ENCODE measurements at places on chromosomes 3 and 15. TPM values are rescaled to one million over a fixed set of nuclear protein-coding genes. Genes with fewer than 3 reads are reported as not detected.

Gene SERINC4
- 0.14 TPM for polyA plus RNA-seq

DNA sequence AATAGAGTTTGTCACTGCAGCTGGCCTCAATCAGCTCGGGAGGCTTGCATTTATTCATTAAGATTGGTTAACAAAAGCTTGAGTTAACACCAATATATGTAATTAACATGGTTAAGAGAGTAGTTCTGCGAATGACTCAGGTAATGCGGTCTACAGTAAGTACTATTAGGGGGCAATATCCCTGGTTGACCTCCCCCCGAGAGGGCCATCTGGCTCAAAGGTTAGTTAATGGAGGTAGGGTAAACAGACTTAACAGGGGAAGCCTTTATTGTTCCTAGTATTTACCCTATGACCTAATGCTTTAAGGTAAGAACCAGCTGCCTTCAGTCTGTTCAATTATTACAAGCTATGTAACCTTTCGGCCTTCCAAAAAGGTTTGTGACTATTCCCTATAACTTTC, 403.3 kb upstream of the SGO1 start:
- no peak for DNase-seq

GRCh38 chr3:60277361-60277800, 973.9 kb downstream of the FHIT start:
- DNase-seq = no peak

DNA sequence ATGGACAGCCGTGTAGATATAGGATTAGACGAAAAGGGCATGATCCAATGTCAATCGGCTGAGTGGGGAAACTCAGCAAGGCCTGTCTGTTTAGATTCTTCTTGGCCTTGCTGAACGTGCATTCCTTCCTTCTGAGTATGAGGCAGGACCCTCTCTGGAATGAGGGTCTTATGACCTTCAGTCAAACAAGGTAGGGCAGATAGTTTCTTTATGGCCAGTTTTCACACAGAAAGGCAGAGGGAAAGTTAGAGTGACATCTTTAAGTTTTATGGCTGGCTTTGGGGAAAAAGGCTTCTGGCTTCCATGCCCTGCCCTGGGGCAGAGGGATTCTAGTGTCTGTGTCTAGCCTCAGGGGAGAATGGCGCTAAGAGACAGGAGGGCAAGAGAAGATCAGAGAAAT, 29.7 kb downstream of the ARNT2 start:
- no peak for DNase-seq

DNA sequence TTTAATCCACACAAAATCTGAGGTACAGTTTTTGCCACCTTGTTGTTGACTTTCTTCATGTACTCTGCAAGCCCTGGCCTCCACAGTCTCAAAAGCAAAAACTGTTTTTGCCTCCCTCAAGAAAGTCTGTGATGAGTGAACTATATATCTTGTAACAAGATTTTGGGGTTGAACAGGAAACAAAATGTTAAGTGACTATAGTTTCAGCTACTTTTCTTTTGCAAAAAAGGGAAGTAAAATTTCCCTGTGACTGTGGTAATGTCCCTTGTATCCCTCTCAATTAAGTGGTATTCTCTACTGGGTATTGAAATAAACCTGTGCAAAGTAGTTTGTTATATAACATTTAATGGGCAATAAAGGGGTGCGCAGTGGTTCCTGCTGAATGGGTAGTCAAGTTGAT, 21.3 kb upstream of the SCAANT1 start:
- no peak for DNase-seq

- DNase-seq = no peak
These were observed 15.9 kb downstream of the PLA2G4F start for GRCh38 chr15:42140383-42141070.

- DNase-seq = no peak
These were observed 206.5 kb downstream of the DTWD1 start for GRCh38 chr15:49827311-49827710.

DNA sequence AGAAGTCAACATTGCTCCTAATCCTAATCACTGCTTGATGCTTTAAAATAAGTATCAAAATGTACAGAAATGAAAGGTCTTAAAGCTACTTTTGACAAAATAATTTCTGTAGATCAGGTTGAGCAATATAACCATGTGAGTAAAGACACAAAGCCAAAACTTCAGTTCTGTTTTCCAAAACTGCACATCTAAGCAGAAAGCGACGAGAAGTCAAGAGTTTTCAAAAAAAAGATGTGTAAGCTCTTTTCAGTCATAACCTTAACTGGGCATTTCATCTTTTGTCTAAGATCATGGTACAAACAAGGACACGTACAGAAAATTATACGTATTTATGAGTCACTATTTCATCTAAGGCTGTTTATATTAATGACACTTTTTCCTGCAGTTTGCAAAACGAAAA, 608.8 kb downstream of the FOXP1 start:
- no peak for DNase-seq

DNA sequence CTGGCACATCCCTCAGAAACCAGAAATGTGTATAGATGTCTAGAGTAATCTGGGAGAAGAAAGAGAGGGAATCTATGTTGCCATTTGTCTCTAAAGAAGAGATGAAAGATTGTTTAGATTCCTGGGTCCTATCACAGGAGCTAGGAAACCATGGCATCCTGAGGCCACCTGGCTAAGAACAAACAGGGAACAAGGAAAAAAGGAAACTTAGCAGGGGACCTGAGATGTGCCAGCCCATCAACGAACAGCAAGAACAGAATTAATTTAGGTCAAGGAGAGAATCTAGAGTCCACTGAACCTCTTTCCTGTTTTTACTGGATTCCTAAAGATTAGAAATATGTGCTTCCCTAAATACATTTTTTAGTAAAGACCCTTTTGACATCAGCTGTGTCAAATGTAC, 30.3 kb downstream of the IP6K1 start:
- DNase-seq = no peak

DNA sequence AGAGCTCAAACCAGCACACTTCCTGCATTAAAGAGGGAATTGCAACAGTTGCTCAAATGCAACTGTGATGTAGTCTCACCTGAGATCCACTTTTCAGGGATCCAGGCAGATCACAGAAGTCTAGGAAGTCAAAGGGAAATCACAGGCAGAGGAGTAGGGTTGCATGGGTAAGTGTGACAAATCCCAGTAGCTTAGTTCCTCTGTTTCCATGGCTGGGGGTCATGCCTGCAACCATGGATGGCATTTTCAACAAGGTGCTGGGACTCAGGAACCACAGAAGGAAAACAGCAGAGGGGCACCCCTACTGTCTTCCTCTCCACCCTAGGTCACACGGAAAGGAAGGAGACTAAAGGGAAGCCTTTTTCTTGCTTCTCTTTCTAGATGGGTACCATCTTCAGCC, 36.5 kb upstream of the ARNT2 start:
- DNase-seq = no peak

Gene GOLGA6B
- 0.06 TPM for polyA plus RNA-seq

GRCh38 chr3:69128509-69128908, 6.1 kb upstream of the LMOD3 start:
- no peak for DNase-seq

DNA sequence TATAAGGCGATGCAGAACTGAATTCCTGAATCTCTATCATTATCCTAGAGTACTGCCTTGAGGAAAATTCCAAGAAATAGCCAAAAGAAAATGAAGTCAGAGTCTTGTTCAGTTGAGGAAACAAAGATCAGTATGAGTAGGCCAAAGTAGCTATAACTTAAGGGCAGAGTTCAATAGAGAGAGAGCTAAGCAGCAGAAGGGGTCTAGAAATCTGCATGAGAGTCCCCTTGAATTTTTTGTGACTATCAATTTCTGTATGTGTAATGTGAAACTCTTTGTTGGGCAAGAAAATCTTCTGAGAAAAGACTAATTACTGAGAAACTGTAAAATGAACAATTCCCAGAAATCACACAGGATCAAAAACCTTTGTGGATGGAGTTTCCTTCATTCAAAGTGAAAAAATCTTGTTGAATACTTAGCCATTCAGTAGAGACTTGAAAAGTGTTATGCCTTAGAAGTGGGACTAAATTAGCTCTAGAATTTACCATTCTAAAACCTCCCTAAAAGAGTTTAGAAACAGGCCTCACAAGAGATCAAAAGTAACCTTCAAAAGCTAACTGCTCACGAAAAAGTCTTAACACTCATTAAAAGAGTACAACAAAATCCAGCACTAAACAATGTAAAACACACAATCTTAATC, 43.1 kb upstream of the FNDC3B start:
- DNase-seq = no peak

DNA sequence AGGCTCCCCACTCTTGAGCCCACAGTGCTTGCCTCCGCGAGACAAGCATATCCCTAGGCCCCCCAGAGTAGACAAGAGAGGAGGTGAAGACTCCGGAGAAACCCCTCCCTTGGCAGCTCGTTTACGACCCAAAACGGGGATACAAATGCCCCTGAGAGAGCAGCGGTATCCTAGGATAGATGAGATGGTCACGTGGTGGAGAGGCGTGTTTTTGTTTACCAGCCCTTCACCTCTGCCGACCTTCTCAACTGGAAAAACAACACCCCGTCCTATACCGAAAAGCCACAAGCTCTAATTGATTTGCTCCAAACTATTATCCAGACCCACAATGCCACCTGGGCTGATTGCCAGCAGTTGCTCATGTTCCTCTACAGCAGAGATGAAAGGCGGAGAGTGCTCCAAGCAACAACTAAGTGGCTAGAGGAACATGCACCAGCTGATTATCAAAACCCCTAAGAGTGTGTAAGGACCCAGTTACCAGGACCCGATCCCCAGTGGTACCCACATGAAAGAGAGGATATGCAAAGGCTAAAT, 99.5 kb upstream of the OSBPL11 start:
- DNase-seq = no peak

DNA sequence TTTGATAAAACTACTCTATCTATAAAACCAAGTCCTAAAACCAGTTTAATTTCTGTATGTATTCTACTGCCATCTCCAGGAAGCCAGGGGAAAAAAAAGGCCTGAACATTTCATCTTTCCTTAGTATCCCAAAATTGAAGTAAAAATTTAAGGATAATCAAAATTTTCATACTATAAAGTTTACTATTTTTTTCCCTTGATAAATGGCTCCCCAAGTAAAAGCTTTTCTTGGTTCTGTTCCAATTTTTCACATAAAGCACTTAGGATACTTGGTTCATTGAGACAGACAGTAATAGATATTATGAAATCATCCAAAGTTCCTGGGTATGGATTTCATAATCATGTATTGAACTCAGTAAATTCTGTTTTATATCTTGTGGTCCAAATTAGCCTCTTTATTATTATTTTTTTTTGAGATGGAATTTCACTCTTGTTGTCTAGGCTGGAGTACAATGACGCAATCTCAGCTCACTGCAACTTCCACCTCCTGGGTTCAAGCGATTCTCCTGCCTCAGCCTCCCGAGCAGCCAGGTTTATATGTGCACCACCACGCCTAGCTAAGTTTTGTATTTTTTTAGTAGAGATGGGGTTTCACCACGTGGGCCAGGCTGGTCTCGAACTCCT, 34.5 kb downstream of the ICE2 start:
- no peak for DNase-seq

Gene GOLGA8Q
- not detected for polyA plus RNA-seq

DNA sequence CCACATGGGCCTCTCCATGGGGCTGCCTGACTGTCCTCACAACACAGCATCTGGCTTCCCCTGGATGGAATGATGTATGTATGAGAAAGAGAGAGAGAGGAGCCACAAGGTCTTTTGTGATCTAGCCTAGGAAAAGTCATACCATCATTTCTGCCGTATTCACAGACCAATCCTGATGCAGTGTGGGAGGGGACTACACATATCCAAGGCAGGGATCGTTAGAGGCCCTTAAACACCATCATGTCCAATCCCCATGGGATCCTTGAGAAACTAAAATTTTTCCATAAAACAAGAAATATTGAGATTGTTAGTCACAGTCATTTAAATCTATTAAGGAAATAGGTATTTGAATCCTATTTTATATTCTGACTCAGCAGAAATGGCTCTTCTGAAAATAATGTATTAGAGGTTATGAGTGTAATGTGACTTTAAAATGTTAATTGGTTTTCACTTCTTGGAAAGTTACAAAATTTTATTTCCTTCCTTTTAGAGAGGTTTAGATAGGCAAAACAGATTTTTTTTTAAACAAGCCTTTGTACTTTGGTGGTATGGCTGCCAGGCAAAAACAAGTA, 65.1 kb upstream of the TSC22D2 start:
- no peak for DNase-seq

DNA sequence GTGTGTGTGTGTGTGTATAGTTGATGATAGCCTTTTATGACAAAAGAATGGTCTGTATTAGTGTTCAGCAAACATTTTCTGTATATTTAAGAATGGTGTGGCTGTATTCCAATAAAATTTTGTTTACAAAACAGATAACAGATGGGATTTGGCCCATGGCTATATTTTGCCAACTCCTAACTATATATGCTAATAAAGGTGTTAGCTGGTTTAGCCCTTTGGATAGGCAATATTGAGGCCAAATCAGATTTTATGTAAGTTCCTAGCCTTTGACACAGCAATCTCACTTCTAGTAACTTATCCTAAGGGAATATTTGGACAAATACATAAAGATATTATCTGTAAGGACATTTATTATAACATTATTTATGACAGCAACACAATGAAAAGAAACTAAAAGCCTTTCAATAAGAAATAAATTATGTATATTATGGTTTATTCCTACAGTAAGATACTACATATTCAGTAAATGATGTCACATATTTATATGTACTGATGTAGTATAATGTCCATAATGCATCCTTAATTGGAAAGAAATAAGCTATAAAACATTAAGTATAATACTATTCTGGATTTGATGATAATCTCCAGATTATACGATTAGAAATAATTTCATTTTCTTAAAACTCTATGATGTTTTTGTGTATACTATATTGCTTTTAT, 264.0 kb downstream of the RBMS3 start:
- DNase-seq = no peak

Gene ACKR2
- 0.09 TPM for polyA plus RNA-seq

All from H1 (cell line).